ENCODE measurements at places on chromosomes 6 and 20.
A peak's percentile ranks its signal among the peaks of the same experiment; 100 is the strongest.

GRCh38 chr6:393391-394221 lies 2.1 kb downstream of the IRF4 start:
- no peak for DNase-seq

DNA sequence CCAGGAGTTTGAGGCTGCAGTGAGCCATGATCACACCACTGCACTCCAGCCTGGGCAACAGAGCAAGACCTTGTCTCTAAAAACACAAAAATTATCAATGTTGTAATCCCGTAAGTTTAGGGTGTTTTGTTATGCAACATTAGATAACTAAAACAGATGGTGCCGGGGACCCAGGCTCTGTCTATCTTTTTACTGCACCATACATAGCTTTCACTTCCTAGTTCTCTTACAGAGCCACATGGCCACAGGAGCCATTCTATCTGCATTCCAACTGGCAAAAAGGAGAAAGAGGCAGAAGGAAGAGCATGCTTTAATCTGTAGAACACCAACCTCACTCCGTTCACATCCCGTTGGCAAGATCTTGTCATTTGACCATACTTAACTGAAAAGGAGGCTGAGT lies 5.4 kb upstream of the TCF15 start:
- DNase-seq: no peak

DNA sequence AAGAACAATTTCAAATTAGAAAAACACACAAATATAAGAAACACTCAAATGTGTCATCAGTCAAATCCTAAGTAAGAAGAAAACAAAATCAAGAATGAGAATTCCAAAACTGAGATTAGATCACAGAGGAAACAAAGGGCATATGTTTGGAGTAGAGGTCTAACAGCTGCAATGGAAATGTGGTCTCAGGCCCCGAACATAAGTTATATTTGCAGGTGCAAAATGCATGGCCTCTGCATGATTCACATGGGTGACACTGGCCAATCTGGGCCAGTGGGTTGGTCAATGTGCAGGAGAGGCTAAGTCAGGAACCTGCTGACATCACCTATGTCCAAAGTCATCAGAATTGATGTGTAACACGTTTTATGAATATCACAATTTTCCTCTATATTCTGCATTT lies 108.5 kb upstream of the MAP7 start:
- no peak for DNase-seq

DNA sequence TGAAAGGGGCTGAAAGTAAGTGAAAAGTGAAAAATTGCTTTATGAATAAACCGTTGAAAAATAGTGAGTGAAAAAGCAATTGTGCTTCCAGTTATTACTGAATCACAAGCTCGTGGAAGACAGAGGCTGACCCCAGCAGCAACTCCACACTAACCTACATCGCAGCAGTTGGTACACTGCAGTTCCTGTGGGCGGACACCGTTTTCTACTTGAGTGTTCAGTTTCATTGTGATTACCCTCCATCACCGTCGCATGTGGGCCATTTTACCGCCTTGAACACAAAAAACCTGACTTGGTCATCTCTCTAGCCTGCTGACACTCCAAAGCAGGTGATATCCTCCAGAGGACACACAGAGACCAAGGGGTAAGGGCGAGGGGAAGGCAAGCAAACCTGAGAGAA lies 28.4 kb downstream of the PRDM1 start:
- DNase-seq: peak; percentile 36

DNA sequence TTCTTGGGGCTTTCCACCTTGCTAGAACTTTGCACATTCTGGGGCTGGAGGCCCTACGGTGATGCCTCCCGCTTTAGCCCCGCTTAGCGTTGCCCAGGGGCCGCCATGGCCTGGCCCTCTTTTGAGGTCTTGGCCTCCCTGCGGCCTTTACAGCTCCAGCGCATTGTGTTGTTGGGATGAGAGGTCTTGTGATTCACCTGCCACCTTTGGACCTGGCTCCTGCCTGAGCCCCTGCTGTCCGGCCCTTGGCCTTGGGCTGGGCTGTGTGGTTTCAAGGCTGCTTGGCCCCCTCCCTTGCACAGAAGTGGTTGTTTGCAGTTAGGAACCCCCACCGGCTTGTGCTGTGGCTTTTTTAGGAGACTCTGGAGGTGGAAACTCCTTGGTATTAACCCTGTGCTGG lies 61.0 kb upstream of the CDH4 start:
- no peak for DNase-seq

DNA sequence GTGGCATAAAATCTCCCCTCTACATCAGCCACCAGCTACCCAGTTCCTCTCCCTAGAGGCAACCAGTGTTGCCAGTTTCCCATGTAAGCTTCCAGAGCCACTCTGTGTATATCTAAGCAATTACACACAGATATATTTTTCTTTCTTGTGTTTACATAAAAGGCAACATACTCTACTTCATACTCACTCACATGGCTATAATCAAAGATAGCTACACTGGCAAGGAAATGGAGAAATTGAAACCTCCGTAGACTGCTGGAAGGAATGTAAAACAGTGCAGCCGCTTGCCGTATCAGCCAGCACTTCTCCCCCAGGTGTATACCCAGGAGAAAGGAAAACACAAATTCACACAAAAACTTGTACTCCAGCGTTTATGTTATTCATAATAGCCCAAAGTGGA lies 38.5 kb upstream of the NELFCD start:
- DNase-seq: no peak

- no peak for DNase-seq
These were observed 118.9 kb upstream of the NHSL1 start for GRCh38 chr6:138618168-138618567.

GRCh38 chr6:158472447-158472846 lies 87.4 kb upstream of the TMEM181 start:
- DNase-seq: no peak

GRCh38 chr6:34656378-34657036 lies 40.1 kb downstream of the ILRUN start:
- no peak for DNase-seq

- DNase-seq: no peak
These were observed 22.4 kb upstream of the HACE1 start for GRCh38 chr6:104881964-104882668.

GRCh38 chr6:16712255-16712930 lies 48.9 kb downstream of the ATXN1 start:
- DNase-seq: no peak

DNA sequence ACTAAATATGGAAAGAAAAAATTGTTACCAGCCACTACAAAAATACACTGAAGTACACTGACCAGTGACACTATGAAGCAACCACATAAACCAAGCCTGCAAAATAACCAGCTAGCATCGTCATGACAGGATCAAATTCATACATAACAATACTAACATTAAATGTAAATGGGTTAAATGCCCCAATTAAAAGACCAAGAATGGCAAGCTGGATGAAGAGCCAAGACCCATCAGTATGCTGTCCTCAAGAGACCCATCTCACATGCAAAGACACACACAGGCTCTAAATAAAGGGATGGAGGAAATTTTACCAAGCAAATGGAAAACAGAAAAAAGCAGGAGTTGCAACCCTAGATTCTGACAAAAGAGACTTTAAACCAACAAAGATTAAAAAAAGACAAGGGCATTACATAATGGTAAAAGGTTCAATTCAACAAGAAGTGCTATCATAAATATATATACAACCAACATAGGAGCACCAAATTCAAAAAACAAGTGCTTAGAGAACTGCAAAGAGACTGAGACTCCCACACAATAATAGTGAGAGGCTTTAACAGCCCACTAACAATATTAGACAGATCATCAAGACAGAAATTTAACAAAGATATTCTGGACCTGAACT lies 104.8 kb downstream of the HACE1 start:
- DNase-seq: no peak

- no peak for DNase-seq
These were observed 284.2 kb downstream of the HACE1 start for GRCh38 chr6:104575536-104575935.

GRCh38 chr20:19654921-19655320 lies 103.1 kb upstream of the RIN2 start:
- DNase-seq: no peak

GRCh38 chr20:50815162-50815989 lies 20.5 kb downstream of the BCAS4 start:
- no peak for DNase-seq

GRCh38 chr20:5430670-5431069 lies 113.9 kb upstream of the PROKR2 start:
- no peak for DNase-seq

DNA sequence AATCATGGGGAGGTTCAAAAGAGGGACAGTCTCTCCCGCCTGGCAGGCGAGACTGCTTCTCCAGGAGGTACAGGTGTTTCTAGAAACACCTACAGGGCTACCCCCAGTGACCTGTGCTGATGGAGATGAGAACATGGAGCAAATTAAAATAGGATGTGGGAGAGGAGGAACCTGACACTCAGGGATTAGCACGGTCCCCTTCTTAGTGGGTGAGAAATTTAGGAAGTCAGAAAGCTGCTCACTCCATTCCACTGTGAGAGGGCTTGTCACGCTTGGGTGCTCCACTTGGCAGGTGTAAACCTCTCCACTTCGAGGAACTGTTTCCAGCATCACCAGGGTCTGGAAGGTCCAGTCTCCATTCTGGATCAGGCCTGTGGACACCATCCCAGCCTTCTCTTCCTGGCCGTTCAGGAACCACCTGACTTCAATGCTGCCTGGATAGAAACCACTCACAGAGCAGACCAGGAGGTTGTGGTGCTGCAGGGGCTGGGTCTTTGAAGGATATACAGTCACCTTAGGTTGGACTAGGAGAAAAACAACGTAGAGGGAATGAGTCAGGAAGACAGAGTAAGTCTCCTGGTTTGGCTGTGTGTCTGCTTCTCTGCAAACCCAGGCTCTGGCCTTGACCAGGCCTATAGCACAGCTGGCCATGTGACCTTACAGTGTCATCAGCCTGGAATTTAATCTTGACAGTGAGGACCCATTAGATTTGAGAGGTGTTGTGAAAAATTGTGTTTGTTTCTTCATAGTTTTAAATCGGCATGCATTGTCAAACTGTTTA lies 8.1 kb downstream of the HLA-DRB1 start:
- DNase-seq: no peak

DNA sequence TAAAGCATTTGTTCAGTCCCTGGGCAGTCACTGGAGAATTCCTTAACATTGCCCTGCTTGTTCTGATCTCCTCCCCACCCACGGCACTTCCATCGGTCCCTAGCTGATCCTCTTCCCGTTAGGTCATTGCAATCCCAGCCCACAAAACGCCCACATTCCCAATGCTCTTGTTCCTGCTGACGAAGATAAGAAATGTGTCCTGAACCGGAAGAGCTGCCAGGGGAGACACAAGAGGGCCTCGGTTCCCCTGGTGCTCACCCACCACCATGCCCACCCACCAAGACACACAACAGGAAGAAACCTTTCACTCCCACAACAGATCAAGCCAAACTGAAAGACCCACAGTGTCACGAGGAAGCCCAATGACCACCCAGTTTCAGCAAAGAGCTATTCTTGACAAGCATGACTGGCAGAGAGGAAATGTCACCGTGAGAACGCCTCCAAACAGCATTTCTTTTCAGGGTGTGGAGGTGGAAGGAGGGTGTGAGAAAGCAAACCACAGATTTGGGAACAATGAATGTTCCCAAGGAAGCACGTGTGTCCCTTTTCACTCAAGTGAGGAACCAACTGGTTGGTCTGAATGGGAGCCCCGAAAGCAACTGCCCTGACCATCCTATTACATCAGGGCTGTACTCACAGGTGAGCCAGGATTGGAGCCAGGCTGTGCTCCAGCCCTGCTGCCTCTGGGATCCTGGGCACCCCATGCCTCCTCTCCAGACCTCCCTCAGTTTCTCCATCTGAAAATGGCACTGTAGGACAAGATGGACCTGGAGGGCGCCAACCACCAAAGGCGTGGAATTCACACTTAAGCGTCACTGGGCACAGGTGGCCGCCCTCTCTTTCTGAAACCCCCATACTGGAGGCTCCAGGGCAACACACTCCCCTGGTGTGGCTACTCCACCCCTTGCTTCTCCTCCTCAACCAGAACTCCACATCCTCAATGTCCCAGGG lies 97.5 kb downstream of the ZMYND8 start:
- no peak for DNase-seq

- DNase-seq: no peak
These were observed 18.6 kb upstream of the TREM2 start for GRCh38 chr6:41181566-41181965.

DNA sequence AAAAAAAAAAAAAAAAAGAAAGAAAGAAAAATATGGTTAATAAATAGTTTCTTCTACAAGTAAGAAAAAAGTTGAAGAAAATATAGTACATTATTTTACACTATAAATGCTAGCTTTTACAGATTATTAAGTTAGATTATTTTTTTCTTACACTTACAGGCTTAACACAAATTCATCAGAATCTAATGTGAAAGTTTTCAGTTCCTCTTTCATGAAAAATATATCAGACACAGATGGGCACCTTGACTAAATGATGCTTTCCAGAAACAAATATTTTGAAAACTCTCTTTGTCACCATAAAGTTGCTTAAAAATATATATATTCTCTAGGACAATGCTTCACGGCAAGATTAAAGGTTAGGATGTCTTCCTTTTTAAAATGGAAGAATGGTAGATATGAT lies 321.8 kb upstream of the HSF2 start:
- DNase-seq: no peak

- DNase-seq: no peak
These were observed 17.9 kb downstream of the TGM2 start for GRCh38 chr20:38147163-38147562.

- DNase-seq: no peak
These were observed 343.4 kb downstream of the TBC1D32 start for GRCh38 chr6:120990866-120991265.

GRCh38 chr6:2845880-2846208 lies 4.2 kb upstream of the SERPINB1 start:
- no peak for DNase-seq

GRCh38 chr6:20213271-20213798 lies 1.1 kb upstream of the MBOAT1 start:
- no peak for DNase-seq

DNA sequence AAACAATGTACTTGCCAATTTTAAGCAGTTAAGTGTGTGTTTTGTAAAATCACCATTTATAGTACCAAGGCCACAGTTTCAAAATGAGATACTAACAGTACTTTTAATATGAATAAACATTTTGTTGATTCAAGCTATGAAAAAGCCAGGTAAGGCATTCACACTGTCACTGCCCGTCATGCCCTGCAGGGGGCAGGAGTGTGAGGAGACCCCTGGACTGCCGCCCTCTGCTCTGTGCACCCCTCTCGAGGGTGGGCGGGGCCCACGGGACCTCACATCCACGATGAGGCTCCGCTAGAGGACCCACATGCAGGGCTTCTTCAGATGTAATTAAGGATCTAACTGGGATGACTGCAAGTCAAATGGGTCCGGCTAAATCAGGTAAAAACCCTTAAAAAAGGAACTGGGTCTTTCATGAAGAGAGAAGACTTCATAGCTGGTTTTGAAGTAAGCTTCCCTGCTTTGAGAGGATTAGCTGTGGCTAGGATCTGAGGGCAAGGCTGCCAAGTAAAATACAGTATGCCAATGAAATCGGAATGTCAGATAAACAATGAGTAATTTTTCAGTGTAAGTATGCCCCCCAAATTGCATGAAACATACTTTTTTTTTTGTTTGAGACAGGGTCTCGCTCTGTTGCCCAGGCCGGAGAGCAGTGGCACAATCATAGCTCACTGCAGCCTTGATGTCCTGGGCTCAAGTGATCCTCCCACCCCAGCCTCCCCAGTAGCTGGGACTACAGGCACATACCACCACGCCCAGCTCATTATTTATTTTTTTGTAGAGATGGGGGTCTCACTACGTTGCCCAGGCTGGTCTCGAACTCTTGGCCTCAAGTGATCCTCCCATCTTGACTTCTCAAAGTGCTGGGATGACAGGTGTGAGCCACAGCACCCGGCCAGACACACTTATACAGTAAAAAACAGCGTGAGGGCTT lies 18.7 kb downstream of the DIDO1 start:
- DNase-seq: no peak

All from stimulated activated CD4-positive, alpha-beta T cell treated with anti-CD3 and anti-CD28 coated beads, Interleukin-1b, Interleukin-23, amount 100 ng/mL, for 24 hours (primary cell).